PC-3 (cell line): ENCODE measurements at places on chromosomes 2 and 18. TPM values are rescaled to one million over a fixed set of nuclear protein-coding genes. Genes with fewer than 3 reads are reported as not detected.

DNA sequence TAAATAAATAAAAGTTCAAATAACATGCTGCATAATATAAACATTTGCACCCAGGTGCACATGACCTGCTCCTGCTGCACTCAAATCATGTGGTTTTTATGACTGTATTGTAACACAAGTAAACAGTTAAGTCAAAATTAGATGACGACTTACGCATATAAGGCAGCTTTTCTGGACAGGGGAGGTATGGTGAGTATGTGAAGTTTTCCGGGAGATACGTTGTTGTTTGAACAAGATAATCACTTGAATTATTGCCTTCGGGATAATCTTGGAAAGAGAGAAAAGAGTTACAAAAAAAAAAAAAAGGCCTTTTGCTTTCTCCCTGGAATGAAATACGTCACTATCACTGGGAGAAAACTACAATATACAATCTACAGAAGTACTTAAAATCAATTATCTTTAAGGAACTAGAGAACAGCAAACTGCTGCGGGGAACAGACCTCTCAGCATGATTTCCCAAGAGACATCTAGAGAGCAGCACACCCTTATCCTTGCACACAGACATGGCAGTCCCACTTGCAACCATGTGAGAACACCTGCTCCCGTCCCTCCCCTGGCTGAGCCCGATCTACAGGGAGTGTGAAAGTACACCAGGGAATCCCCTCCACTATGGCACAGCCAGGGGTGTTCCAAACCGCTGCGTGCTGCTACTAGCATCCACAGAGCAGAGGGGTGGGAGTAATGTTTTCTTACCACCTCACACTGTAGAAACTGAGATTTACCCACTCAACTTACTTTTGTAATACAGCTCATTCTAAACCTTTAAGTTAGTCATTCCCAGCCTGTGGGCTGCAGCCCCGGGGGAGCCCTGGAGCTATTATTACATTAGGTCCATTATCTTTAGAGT lies 26.3 kb downstream of the B4GALT6 start:
- DNase-seq, result no peak

The SEH1L gene
- total RNA-seq, result 61.2 TPM in 2 replicates

DNA sequence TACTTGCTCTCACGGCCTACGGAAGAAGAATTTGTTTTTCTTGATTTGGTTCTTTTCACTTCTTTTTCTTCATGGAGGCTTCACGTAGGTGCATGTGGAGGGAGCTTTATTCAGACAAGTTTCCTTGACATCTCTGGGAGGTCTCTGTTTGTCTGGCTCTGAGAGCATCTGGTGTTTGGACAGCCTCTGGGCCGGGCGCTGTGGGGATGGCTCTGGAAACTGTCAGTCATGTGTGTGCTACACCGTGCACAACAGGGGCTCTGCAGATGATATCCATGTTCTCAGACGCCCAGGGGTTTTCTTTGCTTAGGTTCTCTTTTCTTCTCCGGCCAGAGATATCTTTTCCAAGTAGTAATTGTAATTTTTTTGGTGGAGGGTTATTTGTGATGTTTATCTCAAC lies 130.7 kb downstream of the SH3RF3 start:
- no peak for DNase-seq

GRCh38 chr2:133705287-133705686 lies 137.0 kb upstream of the NCKAP5 start:
- DNase-seq, result no peak

GRCh38 chr18:57052173-57052572 lies 94.7 kb upstream of the BOD1L2 start:
- no peak for DNase-seq

- peak; percentile 38 for DNase-seq
Measured at GRCh38 chr2:216792222-216793021, 67.4 kb downstream of the TNP1 start.

DNA sequence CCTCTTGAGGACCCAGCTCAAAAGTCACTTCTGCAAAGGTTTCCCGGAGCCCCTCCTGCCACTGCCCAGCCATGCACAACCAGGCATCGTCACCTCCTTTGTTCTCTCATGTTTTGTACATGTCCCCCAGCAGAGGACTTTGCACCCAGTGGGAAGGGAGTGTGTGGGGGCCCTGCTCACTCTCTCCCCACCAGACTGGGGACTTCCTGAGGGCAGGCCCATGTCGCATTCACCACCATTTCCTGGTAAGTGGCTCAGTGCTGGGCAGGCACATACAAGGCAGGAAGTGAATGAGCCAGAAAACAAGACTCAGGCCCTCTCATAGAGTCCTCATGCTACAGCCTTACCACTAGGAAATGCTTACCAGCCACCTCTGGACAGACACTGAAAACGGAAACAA lies 18.9 kb downstream of the MRPL35 start:
- no peak for DNase-seq

The INHBB gene
- total RNA-seq, result 223 and 269 TPM in 2 replicates

- peak; percentile 92 for DNase-seq
Measured at GRCh38 chr18:7021994-7022840, 95.4 kb downstream of the LAMA1 start.

DNA sequence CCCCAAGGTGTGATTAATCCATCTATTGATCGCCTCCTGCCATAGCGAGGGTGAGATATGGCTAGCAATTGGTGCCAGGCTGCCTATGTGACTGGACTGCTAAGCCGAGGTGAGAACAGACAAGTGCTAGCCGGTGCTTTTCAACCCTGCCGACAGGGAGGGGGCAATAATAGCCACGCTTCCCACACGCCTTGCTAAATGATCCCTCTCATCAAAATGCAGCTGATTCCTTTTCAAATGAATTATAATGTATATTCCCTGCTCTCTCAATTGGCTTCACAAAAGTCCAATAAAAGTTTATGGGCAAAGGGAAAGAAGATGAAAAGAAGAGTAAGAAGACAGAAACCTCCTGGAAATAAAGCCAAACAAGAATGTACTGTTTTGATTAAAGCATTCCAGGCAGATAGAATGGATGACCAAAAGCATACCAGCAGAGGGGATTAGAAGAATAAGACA lies 235.6 kb downstream of the ICOS start:
- no peak for DNase-seq
